ENCODE measurements at places on chromosomes 7 and 10.

DNA sequence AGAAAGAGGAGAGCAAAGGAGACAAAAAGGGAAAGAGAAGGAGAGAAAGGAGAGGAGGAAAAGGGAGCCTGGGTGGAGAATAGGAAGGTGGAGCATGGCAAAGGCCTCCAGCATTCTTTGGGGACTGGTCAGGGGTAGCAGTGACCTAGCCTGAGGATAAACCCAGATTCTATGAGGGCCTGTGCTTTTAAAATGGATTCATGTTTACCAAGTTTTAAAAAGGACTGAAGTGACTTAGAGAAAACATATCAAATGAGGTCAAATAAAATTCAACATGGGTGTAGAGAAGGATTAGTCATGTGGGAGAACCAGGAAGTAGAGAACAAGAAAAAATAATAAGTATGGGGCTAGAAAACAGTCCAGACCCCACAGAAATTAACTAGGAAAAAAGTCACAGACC, 20.7 kb downstream of the CREB3L2 start:
- no peak for DNase-seq

DNA sequence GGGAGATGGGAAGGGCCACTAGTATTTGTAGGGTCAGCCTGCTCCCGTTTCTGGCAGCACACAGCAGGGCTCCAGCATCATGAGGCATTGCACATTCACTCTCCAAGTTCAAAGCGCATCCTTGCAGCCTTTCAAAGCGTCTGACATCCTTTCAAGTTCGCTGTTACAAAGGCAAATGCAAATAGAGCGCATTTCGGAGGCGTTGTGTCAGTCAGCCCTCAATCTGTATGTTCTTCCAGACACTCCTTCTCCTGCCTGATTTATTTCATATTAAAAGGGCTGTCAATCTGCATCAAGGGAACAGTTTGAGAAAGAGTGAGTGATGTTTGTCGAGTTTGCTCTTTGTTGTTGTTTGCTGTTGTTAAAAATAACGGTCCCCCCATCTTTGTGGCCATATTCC, 188.5 kb downstream of the SNX10 start:
- no peak for DNase-seq

GRCh38 chr7:47521816-47522561, 59.9 kb downstream of the TNS3 start:
- DNase-seq: no peak

DNA sequence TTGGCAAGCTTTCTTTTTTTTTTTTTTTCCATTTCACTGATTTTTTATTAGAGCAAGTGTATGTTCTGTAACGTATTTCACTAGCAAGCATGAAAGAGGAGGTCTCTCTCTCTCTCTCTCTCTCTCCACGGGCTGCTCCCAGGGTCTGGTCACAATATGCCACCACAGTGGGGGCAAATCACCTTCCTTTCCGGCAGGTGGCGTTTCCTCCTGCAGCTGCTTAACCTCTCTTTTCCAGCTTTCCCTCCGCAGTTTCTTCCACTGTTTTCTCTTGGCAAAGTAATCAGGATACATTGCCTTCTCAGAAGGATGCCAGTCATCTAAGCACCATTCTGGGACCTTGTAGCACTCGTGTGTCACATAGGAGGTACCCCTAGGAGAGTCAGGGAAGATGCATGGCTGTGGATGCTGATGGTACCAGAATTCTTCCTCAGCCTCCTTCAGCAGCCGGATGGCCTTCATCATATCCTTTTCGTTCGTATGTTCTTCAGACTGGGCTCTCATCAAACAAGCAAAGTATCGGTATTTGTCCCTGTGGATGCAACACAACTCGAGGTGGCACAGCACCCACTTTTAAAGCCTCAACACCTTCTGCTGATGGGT, 197.3 kb upstream of the PODXL start:
- no peak for DNase-seq

- DNase-seq: no peak
Measured at GRCh38 chr7:18890134-18890533, 227.3 kb downstream of the TWIST1 start.
